ENCODE measurements at places on chromosomes 2 and 18. TPM values are rescaled to one million over a fixed set of nuclear protein-coding genes. Genes with fewer than 3 reads are reported as not detected.

ACTG2 gene
- 156 TPM for total RNA-seq

AMER3 gene
- total RNA-seq, result not detected

DNA sequence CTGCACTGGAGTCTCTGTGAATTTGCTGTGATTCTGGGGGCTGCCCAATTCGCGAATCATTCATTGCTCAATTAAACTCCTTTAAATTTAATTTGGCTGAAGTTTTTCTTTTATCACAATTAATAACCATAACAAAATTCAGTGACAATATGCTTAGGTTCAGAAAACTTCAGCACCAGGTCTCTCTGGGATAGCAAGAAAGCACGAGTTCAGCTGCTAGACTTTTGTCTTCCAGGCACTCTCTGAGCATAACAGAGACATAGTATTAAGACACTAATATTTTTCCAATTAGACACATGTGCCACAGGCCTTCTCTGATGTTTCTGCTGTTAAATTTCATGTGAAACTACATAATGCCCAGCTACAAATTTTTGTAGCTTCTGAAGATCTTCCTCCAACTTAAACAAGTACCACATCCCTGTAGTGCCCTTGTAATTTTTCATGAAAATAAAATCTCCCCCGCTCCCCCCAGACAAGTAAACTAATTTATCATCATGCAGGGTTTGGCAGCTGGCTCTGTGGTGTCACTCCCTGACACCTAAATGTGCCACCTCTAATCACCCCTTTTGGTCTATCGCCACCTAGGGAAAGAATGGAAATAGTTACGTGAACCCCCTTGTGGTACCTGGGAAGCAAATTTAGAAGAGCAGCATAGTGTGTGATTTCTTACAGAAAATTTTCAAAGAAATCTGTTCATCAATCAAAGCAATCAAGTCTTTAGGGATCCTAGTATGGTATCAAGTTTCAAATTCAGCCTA, 94.1 kb downstream of the CSRNP3 start:
- no peak for DNase-seq

GRCh38 chr2:206260188-206261012, 14.1 kb upstream of the ZDBF2 start:
- no peak for DNase-seq

- no peak for DNase-seq
Observed at GRCh38 chr2:68968221-68968620, 6.2 kb upstream of the GKN1 start.

GRCh38 chr2:232894746-232895145, 24.7 kb downstream of the SNORC start:
- DNase-seq, result peak; percentile 19

GRCh38 chr2:160214461-160215445, 14.7 kb upstream of the ITGB6 start:
- no peak for DNase-seq
